Stimulated activated CD8-positive, alpha-beta memory T cell treated with anti-CD3 and anti-CD28 coated beads, Interleukin-4, amount 100 ng/mL, for 1 hour (primary cell): ENCODE measurements at places on chromosomes 16 and 17.

DNA sequence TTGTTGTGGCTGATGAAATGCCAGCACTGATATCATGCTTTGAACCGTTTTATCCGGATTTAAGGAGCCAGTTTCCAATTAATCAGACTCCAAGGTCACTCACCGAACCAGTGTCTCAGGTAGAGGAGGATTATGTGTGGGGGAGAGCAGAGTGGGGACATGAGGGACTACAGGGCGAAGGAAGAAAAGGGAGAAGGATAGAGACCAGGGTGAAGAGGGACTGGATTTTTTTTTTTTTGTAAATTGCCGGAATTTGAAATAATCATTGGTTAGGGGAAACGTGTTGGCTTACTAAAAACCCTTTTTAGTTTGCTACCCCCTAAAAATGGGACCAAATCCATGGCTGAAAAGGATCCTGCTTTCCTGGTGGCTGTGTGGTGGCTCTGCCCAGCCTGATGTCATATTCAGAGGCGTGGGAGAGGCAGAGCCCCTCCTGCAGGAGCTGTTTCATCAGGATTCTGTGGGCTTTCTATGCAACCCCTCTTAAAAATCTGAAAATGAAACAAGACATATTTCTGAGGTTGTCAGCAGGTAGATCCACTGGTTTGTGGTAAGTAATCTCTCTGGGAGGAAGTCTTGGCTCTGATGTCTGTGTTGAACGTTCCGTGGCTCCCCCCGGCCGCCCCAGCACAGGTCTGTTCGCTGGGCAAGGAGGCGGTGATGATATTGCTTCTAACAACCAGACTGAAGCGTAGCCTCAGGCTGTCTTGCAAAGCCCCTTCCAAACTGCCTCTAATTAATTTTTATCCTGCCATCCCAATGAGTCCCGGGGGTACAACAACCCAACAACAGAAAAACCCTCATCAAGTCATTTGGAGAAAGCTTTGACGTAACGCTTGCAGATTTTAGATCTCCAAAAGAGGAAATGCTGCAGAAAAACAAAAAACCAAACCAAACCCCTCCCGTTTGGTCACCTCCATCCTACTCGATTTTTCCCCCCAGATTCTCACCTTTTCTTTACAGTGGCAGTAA is 143.0 kb upstream of the ZFHX3 start:
- no peak for DNase-seq

- no peak for DNase-seq
These were observed 63.0 kb downstream of the MAF start for GRCh38 chr16:79537584-79537983.

DNA sequence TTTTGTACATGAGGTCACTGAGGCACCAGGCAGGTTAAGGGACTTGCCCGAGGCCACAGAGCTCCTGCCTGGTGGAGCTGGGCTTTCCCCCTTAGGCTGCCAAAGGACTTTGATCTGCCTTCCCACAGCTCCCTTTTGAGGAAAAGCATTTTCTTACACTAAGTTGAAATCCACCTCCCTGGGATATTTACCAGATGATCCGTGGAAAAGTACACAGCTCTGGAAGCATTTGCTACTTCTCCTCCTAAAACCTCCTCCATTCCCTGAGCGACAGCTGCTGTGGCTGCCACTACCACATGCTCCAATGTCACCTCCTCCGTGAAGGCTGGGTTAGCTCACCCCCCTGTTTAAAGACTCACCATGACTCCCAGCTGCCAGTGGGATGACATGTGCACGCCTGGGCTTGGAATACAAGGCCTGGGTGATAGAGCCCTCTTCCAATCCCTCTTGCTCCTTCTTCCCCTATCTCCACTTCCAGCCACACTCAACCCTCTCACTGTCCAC is 1.2 kb upstream of the MPRIP start:
- DNase-seq = no peak

DNA sequence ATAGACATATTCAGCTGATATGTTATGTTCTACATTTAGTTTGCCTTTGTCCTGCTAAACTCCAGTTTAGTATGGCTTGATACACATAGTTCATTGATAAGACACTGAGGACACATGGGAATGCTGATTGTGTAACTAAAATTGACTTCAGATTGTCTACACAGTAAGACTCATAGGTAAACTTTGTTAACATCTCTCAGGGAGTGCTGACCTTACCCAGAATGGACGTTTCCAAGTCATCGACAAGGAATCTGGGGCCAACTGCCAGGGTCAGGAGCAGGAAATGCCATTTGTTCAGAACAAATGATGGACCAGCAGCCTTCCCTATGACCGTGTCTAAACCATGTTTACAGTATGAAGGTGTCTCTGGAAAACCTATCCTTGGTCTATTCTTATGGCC is 58.7 kb downstream of the DYNLRB2 start:
- no peak for DNase-seq

DNA sequence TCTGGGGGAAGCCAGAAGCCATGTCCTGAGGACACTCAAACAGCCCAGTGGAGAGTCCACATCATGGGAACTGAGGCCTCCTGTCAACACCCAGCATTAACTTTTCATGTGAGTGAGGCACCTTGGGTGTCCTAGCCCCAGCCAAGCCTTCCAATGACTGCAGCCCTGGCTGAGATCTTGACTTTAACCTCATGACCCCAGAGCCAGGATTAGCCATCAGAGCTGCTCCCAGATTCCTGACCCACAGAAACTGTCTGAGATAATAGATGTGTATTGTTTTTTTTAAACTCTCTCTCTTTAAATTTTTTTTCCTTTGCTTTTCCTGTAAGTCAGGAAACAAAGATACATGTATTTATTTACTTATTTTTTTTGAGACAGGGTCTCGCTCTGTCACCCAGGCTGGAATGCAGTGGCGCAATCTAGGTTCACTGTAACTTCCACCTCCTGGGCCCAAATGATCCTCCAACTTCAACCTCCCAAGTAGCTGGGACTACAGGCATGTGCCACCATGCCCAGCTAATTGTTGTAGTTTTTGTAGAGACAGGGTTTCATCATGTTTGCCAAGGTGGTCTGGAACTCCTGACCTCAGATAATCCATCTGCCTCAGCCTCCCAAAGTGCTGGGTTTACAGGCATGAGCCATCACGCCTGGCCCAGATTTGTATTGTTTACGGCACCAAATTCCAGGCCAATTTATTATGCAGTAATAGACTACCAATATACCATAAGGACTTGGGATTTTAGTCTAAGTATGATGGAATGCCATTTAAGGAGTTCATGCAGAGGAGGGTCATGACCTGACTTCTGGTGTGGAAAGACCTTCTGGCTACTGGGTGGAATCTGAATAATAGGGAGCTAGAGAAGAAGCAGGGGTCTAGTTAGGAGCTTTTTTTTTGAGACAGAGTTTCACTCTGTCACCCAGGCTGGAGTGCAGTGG is 14.0 kb upstream of the TMEM94 start:
- no peak for DNase-seq
